ENCODE measurements at places on chromosomes 7 and 10. TPM values are rescaled to one million over a fixed set of nuclear protein-coding genes. Genes with fewer than 3 reads are reported as not detected.

- no peak for DNase-seq
These were observed 505.6 kb upstream of the MKI67 start for GRCh38 chr10:128631801-128632241.

GRCh38 chr7:151837285-151838042 is 39.5 kb downstream of the PRKAG2 start:
- no peak for DNase-seq

GRCh38 chr7:121504482-121504881 is 108.4 kb upstream of the FAM3C start:
- DNase-seq = no peak

DNA sequence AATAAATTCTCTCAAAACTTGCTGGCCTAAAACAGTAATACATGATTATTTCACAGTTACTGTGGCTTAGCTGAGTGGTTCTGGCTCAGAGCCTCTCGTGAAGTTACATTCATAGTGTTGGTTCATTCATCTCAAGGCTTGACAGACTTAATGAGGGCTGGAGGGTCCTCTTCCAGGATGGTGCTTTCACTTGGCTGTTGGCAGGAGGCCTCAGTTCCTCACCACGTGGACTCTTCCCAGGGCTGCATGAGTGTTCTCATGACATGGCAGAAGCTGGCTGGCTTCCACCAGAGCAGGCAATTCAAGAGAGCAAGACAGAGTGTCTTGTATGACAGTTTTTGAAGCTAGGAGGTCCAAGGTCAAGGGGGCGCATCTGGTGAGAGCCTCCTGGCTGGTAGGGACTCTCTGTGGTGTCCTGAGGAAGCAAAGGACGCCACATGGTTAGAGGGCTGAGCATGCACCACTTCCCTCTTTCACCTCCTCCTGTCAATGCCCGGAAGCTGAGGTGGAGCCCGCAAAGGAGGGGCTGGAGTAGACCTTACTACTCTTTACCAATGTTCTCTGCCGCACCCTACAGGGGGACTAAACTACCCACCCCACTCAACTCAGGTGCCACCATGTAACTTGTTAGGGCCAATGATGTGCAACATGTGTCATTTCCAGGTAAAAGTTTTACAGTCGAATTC is 58.2 kb upstream of the YAE1 start:
- DNase-seq = no peak

DNA sequence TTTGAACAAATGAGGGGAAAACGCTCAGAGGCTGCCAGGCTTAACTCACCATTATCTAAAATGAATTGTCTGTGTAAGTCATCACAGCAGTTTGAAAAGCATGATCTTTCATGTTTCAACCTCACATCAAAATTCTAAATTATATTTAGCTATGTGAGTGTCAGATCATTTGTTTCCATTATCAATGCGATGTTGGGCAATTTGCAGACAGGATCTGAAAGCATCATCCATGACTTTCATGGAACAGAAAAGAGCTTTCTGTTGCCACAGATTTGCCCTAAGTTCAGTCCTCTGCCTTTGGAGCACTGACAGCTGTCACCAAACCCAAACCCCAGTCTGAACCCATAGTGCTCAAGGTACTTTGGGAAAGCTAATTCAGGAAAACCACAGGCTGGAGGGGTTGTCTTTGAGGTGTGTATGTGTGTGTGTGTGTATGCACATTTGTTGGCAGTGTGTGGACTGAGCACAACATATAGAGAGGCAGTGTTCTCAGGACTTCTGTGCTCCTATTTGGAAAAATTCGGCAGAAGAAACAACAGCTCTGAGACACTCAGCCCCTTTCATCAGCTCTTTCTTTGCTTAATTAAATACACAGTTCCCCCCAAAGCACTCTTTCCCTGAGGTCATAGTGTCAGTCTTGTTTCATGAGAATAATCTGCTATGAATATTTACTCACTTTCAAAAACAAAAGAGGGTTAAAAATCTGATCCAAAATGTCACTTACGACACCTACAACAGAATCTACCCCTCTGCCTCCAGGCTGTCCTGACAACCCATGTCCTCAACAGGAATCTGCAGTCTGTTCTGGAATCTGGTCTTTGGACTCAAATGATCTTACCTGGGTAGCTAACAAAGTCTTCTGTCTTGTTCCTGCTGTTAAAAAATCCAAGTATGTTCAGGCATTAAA is 188.5 kb upstream of the KLF14 start:
- no peak for DNase-seq

DNA sequence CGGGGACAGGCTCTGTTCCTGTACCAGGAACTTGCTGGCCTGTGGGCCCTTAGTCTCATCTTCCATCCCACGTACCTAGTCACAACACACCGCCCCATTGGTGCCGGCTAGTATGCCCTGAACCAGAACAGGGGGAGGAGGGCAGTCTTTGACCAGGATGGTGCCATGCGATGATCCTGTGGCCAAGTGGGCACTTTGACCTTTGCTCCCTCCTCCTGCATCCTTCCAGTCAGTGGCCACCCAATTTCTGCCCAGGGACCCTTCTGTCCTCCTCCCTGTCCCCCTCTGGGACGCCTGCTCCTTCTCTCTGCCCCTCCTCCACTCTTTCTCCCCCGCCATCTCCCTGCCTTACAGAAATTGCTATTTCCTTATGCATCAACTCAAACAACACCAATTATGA is 126.3 kb upstream of the CHST15 start:
- no peak for DNase-seq

- DNase-seq = no peak
These were observed 74.2 kb downstream of the EEPD1 start for GRCh38 chr7:36227223-36227622.

GRCh38 chr10:57188846-57189245 is 827.8 kb upstream of the ZWINT start:
- DNase-seq = no peak

Gene TACC2
- not detected for total RNA-seq

Gene GSTO2
- total RNA-seq = 1.4 TPM

Gene MGMT
- 15.8 TPM for total RNA-seq

Gene GRID2IP
- total RNA-seq = 0.18 TPM

Gene TBX20
- total RNA-seq = 0.11 TPM

Gene IMPDH1
- total RNA-seq = 108 TPM

Gene ADCYAP1R1
- total RNA-seq = not detected
